Breast epithelium (tissue), 4 donors: ENCODE measurements at places on chromosomes 4 and X. TPM values are rescaled to one million over a fixed set of nuclear protein-coding genes. Genes with fewer than 3 reads are reported as not detected.

- H3K4me1 ChIP-seq, result no peaks in the 10 kb centered on the region
- no peaks in the 10 kb centered on the region for H3K36me3 ChIP-seq
- no peaks in the 10 kb centered on the region for H3K27me3 ChIP-seq
- H3K27ac ChIP-seq, result no peak overlapping the region
- DNase-seq, result no peak
These were observed 156.1 kb downstream of the STPG2 start for GRCh38 chr4:97987019-97987648.

DNA sequence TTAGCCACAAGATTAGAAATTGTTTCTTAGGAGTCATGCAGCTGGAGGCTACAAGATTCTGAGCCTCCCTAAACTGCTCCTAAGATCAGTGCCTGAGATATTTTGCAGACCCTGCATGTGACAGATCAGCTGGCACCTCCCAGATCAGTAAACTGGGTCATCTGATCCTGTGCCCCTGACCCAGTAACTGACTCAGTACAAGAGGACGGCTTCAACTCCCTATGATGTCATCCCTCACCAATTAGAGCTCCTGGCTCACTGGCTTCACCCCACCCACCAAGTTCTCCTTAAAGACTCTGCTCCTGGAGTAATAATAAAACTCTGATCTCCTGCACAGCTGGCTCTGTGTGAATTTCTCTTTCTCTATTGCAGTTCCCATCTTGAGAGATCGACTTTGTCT lies 45.4 kb upstream of the PNPLA4 start:
- H3K27ac ChIP-seq, result no peak overlapping the region
- H3K27me3 ChIP-seq, result no peaks in the 10 kb centered on the region
- no peaks in the 10 kb centered on the region for H3K4me1 ChIP-seq
- no peak overlapping the region for H3K4me3 ChIP-seq
- no peaks in the 10 kb centered on the region for H3K36me3 ChIP-seq

LAMTOR3 gene
- total RNA-seq, result 44.0 TPM

WWC2 gene
- 40.4 TPM for total RNA-seq

- H3K27ac ChIP-seq, result peak overlapping the region; percentile 82
- no peaks in the 10 kb centered on the region for H3K27me3 ChIP-seq
- no peaks in the 10 kb centered on the region for H3K36me3 ChIP-seq
These were observed 134.4 kb downstream of the SMIM20 start for GRCh38 chr4:26048378-26048882.

- DNase-seq, result no peak
- H3K36me3 ChIP-seq, result no peaks in the 10 kb centered on the region
- no peaks in the 10 kb centered on the region for H3K27me3 ChIP-seq
These were observed 93.0 kb upstream of the PUDP start for GRCh38 chrX:7240929-7241328.

ADH1B gene
- 631 TPM for total RNA-seq

DNA sequence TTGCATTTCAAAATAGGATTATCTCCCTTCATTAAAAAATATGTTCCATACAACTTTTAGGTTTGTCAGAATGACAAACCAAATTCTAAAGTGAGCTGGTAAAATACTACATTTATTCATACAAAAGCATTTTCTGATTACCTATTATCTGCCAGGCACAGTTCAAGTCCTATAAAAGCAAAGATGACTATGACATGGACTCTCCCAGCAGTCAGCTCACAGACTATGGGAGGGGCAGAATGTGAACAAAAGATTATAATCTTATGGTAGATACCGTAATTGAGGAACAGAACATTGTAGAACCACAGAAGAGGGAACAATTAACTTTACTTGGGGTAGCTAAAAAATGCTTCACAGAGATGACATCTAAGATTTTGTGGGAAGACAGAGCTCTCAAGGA lies 12.4 kb downstream of the PAQR3 start:
- no peaks in the 10 kb centered on the region for H3K36me3 ChIP-seq
- no peak overlapping the region for H3K27ac ChIP-seq
- no peaks in the 10 kb centered on the region for H3K27me3 ChIP-seq
- no peaks in the 10 kb centered on the region for H3K4me1 ChIP-seq

GRCh38 chrX:129980540-129981199 lies 1.8 kb upstream of the BCORL1 start:
- H3K4me3 ChIP-seq, result no peak overlapping the region
- no peak for DNase-seq
- no peaks in the 10 kb centered on the region for H3K4me1 ChIP-seq
- peak overlapping the region; percentile 87 for H3K27ac ChIP-seq
- H3K27me3 ChIP-seq, result peaks cover 15% of the 10 kb centered on the region

DNA sequence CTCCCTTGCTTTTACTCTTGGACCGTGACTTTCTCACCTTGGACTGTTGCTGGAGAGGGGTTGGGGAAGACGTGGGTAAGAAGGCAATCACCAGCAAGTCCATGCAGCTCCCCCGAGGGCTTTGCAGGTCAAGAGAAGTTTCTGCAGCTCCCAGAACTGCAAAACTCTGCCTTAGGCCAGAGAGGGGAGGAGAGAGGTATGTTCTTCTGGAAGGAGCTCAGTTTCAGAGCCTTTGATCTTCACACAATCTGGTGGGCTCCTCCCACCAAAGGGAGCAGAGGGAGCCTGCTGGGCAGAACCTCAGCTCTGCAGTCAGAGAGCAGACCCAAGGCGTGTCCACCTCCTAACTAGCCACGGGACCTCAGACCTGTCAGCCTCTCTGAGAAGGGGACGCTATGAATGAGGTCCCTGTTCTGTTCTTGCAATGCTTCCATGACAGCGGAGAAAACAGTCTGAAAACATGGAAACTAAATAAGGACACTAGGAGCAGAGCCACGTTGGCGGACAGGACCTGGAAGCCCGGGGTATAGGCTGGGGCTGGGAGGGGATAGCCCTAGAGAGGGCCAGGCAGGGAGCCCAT lies 92.8 kb downstream of the EVC2 start:
- no peaks in the 10 kb centered on the region for H3K36me3 ChIP-seq
- DNase-seq, result no peak
- no peaks in the 10 kb centered on the region for H3K27me3 ChIP-seq
- no peaks in the 10 kb centered on the region for H3K4me1 ChIP-seq
- no peak overlapping the region for H3K4me3 ChIP-seq

- no peaks in the 10 kb centered on the region for H3K36me3 ChIP-seq
- no peak overlapping the region for H3K27ac ChIP-seq
- H3K4me1 ChIP-seq, result no peaks in the 10 kb centered on the region
- no peak overlapping the region for H3K4me3 ChIP-seq
- peaks cover 51% of the 10 kb centered on the region for H3K27me3 ChIP-seq
These were observed 431.8 kb downstream of the BCOR start for GRCh38 chrX:39665830-39666518.

GRCh38 chr4:39004758-39005157 lies 27.5 kb downstream of the TMEM156 start:
- no peaks in the 10 kb centered on the region for H3K27me3 ChIP-seq
- H3K4me3 ChIP-seq, result no peak overlapping the region
- no peak overlapping the region for H3K27ac ChIP-seq
- no peaks in the 10 kb centered on the region for H3K4me1 ChIP-seq
- no peaks in the 10 kb centered on the region for H3K36me3 ChIP-seq

DNA sequence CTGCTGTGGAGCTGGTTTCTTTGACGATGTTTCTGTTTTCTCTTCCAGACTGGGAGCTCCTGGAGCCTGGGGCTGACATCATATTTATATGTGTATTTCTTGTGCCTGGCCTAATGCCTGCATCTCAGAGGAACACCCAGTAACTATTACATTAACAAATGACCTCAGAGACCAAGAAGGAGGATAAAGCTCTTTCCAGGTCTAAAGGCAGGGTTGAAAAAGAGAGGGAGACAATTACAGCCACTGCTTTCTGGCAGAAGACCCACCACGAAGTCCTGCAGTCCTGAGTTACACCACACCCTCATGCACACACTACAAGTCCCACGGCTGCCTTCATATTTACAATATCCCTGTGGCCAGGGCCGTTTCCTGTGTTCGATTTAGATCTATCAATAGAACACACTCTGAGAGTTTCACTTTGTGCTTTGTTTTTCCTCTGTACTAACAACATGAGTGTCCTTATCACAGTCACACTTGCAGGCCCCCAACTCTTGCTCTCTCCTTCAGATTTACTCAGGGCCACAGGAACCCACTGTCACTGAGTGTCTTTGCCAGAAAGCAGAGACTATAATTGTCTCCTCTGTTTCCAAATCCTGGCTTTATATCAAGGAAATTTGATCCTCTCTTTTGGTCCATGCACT lies 535.5 kb downstream of the MID1IP1 start:
- DNase-seq, result no peak
- peak overlapping the region; percentile 73 for H3K27ac ChIP-seq
- H3K36me3 ChIP-seq, result no peaks in the 10 kb centered on the region
- H3K4me3 ChIP-seq, result no peak overlapping the region

GRCh38 chrX:120228187-120228908 lies 22.3 kb upstream of the ZBTB33 start:
- no peaks in the 10 kb centered on the region for H3K36me3 ChIP-seq
- no peak overlapping the region for H3K4me3 ChIP-seq
- H3K27ac ChIP-seq, result no peak overlapping the region
- no peaks in the 10 kb centered on the region for H3K27me3 ChIP-seq

- H3K4me3 ChIP-seq, result no peak overlapping the region
- H3K36me3 ChIP-seq, result no peaks in the 10 kb centered on the region
- no peak overlapping the region for H3K27ac ChIP-seq
- H3K27me3 ChIP-seq, result no peaks in the 10 kb centered on the region
These were observed 102.1 kb downstream of the AREG start for GRCh38 chr4:74547042-74547441.

GRCh38 chr4:148808416-148808815 lies 366.2 kb upstream of the NR3C2 start:
- H3K4me1 ChIP-seq, result no peaks in the 10 kb centered on the region
- no peak overlapping the region for H3K4me3 ChIP-seq
- H3K36me3 ChIP-seq, result no peaks in the 10 kb centered on the region

GPR143 gene
- 3.6 TPM for total RNA-seq

DNA sequence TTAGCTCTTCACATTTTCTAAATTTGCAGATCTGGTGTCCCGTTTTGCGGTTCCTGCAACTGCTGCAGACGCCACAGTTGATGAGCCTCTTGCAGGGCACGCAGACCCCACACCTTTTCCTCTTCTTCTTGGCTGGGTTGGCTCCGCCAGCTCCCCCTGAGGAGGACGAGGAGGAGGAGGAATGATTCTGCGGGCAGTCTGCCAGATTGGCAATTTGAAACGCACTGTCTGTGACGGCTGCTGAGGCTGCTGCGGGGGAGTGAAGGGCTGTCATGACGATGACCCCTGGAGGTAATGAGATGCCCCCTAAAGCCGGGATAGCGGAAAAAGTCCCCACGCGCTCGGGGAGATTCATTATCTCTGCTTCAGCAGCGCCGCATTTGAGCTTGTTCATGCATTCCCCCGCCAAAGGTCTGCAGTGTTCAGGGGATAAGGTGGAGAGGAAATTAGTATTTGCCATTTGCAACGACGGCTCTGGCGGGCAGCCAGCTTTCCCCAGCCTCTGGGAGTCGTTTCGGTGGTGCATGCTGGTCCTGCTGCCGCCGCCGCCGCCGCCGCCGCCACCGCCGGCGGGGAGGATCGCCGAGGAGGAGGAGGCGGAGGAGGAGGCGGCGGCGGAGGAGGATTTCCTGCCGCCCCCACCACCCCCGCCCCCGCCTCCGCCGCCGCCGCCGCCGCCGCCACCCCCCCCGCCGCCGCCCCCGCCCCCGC lies 3.8 kb downstream of the CXXC4 start:
- H3K36me3 ChIP-seq, result no peaks in the 10 kb centered on the region
- H3K27me3 ChIP-seq, result no peaks in the 10 kb centered on the region
- peak; percentile 75 for DNase-seq

- no peaks in the 10 kb centered on the region for H3K4me1 ChIP-seq
- H3K36me3 ChIP-seq, result no peaks in the 10 kb centered on the region
- peaks cover 22% of the 10 kb centered on the region for H3K27me3 ChIP-seq
- no peak for DNase-seq
These were observed 2.1 kb upstream of the MTNR1A start for GRCh38 chr4:186557486-186557885.

ARSJ gene
- 10.7 TPM for total RNA-seq

GRCh38 chr4:186079694-186080093 lies 10.7 kb downstream of the TLR3 start:
- no peaks in the 10 kb centered on the region for H3K27me3 ChIP-seq
- H3K36me3 ChIP-seq, result no peaks in the 10 kb centered on the region
- no peaks in the 10 kb centered on the region for H3K4me1 ChIP-seq
- no peak overlapping the region for H3K4me3 ChIP-seq
- H3K27ac ChIP-seq, result no peak overlapping the region

- no peak for DNase-seq
- no peaks in the 10 kb centered on the region for H3K36me3 ChIP-seq
- H3K27ac ChIP-seq, result no peak overlapping the region
- no peaks in the 10 kb centered on the region for H3K4me1 ChIP-seq
These were observed 52.4 kb upstream of the FHL1 start for GRCh38 chrX:136094962-136095361.

DNA sequence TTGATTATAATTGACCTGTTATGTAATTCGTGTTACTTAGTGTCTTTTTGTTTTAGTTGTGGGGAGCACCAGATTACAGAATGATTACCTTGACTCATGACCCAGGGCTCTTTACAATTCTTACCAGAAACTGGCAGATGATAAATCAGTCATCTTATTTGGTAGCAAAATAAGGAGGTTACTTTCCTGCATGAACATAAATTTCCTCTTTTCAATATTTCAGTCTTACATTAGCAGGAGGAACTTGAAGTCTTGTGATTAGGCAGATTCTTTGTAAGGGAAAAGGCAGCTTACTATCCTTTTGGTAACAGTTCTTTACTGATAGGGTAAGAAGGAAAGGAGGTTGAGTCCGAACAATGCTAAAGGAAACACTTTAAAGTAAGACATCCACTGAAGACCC lies 26.0 kb upstream of the SLC25A5 start:
- no peak overlapping the region for H3K4me3 ChIP-seq
- H3K4me1 ChIP-seq, result no peaks in the 10 kb centered on the region
- H3K27ac ChIP-seq, result no peak overlapping the region
- H3K27me3 ChIP-seq, result no peaks in the 10 kb centered on the region

- peak; percentile 34 for DNase-seq
- peak within 1 kb of the TSS; percentile 77 for H3K4me3 ChIP-seq
- H3K27me3 ChIP-seq, result peaks cover 16% of the 10 kb centered on the region
- H3K4me1 ChIP-seq, result no peaks in the 10 kb centered on the region
These were observed at the start of gene MAMLD1 for GRCh38 chrX:150362599-150363481. Gene MAMLD1, plus strand, starts transcription at chrX:150363317. Its CDS starts 82,200 bp downstream, at chrX:150445517.

GRCh38 chr4:56296526-56296925 lies 90.8 kb downstream of the AASDH start:
- no peaks in the 10 kb centered on the region for H3K27me3 ChIP-seq
- no peak overlapping the region for H3K4me3 ChIP-seq
- no peaks in the 10 kb centered on the region for H3K36me3 ChIP-seq
- no peak overlapping the region for H3K27ac ChIP-seq
- no peak for DNase-seq

DNA sequence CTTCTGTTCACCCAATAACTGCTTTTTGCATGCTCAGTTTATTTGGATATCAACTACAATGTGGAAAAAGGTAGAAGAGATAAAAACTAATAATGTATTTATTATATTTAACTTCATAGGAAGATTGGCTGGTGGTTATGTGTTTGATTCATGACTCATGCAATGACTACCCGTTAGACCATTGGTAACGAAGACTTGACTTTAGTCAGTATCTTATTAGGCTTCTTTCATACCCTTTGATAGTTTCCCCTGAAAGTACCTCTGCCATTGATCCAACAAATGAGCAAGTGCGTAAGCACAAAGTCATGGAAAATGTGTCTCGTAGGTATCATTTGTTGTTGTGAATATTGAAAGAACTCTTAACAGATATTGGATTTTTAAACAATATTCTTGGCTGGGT lies 394.7 kb downstream of the PPP3CA start:
- H3K4me3 ChIP-seq, result no peak overlapping the region
- H3K27ac ChIP-seq, result no peak overlapping the region
